NCI-H2029 treated with DMSO at 0.1 percent for 48 hours (cell line): ENCODE measurements at places on chromosomes 3 and 15.

- no peak for DNase-seq
Measured at GRCh38 chr15:57160823-57161560, 215.3 kb upstream of the CGNL1 start.

GRCh38 chr3:130728037-130728436 lies 18.6 kb downstream of the PIK3R4 start:
- no peak for DNase-seq

DNA sequence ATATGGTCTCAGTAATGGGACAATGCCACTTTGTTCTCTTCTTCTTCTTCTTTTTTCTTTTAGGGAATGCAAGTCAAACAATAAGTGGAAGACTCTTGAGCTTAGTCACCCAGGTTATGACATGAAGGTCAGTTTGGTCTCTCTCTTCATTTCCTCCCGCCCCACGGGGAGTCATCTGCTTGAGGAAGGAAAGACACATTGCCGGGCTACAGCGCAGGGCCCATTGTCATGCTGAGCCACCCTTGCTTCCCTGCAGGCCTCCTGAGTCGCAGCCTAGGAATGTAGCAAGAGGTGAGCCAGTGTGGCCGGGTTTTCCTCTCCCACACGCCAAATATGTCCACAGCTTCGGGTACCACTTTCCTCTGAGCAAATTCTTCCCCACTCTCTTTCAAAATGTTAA lies 47.6 kb downstream of the RAP2B start:
- no peak for DNase-seq

DNA sequence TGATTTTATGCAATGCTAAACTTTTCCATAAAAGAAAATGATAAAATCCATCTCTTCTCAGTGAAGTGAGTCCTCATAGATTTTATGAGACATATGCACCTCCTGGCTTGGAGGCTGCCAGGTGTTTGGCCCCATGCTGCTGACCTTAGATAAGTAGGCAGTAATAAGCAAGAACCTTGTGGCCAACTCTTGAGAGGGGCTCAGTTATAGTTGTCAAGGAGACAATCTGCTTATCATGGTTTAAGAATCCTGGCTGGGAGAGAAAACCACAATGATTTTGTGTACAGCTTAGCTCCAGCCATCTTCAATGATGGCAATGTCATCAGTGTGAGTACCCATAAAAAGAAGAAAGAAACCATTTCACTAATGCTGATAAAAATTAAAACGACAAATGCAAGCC lies 252.1 kb downstream of the CPNE4 start:
- no peak for DNase-seq

- no peak for DNase-seq
Measured at GRCh38 chr3:140708815-140709214, 31.0 kb downstream of the TRIM42 start.

DNA sequence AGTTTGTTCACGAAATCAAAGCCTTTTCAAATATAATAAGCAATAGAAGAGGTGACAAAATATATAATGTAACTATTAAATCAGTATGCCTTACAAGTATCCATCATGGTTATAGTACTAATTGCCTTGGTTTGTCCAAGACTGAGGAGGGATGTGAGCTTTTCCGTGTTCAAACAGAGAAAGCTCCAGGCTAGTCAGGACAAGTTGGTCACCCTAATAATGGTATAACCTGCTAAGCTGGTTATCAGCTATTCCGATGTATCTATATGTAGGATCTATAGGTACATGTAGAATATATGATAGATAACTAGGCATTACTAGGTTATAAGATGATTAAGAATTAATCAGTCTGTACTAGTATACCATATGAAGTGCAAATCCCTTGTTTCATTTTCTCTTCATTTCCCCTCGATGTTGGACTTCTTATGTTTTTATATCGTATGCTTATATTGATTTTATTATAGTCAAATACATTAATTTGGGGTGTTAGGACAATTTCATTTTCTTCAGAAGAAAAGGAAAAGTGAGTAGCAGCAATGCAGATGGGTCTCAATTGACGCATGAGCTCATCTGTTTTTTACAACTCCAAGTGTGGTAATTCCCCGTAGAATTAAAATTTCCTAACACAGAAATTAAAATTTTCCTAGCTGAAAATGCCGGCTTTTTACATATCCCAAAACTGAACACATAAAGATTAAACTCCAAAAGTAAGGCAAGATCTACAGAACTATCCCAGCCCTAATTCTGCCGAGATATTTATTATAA lies 419.1 kb downstream of the TIGIT start:
- DNase-seq, result no peak

DNA sequence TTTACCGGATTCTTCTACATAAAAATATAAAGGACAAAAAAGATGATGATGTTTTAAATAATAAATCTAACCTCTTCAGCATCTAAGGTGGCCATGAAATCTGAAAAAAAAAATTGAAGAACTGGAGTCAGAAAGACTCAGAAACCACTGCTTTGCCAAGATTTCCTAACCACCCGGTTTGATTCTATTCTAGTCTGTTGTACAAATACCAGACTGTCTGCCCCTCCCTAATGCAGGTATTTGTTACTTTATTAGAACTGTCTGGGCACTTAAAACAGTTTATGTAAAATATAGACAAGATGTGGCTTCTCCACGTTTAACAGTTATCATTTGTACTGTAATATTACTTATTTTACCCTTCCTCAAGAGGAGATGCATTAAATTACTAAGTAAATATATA lies 48.8 kb downstream of the UACA start:
- DNase-seq, result no peak

- DNase-seq, result no peak
Measured at GRCh38 chr3:167146911-167147310, 233.2 kb downstream of the ZBBX start.

GRCh38 chr3:36206956-36207580 lies 173.2 kb upstream of the STAC start:
- DNase-seq, result no peak

GRCh38 chr15:71390096-71390495 lies 274.8 kb downstream of the THSD4 start:
- DNase-seq, result no peak

DNA sequence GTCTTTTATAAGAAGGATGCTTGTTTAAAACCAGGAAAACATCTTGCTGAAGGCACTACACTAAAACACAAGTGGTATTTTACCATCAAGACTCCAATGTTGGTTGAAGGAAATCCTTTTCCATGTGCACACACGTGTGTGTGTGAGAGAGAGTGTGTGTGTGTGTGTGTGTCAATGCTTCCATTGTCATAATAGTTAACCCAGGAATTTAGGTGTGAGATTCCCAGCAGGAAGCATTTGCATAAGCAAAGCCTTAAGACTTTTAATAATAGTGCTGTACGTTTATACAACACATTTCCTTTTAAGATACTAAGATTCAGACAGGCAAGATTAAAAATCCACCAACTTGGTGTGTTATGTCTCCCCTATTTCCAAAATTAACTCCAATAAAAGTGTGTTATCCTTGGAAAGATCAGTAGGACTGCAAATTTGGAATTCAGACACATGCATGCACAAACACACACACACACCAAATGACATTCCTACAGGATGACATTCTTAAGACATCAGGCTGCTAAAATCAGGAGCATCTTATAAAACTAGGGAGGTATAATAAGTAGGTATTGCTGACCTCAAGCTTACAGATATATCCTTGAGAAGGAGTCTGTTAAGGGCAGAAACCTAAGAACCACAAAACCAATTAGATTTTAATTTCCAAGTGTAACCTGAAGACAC lies 18.3 kb downstream of the LMCD1 start:
- no peak for DNase-seq

DNA sequence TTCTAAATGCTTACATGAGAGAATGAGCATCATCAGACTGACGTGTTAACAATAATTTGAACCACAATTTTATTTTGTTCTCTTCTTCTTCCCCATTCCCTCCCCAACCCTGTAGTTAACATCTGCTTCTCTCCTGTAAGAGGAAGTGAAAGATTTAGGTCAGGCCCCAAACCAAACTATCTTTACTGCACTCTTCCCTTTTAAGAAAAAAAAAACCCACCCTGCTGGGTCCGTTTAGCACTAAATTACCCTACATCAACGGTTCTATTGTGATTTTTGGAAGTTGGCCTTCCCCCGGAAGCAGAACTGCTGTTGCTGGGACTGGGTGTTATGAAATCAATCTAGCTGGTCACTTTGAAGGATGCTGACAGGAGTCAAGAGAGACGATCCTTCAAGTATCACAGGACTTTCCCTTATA lies 49.4 kb downstream of the NFKBIZ start:
- no peak for DNase-seq

DNA sequence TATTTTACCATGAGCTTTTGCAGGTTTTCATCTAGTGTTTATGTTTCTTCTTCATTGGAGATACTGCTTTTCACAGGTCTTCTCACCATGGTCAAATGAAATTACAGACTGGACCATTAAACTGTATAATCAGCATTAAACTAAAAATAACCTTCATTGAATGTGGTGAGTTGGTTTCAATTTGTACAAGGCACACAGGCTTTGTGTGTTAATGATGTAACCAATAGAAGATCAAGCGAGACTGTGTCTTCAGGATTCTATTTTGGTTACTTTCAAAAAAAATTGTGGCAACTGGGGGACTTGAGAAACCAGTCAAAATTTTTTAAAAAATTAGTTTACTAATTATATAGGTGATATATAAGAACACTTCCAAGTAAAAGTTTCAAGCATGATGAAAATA lies 54.3 kb upstream of the GCSAM start:
- DNase-seq, result no peak

DNA sequence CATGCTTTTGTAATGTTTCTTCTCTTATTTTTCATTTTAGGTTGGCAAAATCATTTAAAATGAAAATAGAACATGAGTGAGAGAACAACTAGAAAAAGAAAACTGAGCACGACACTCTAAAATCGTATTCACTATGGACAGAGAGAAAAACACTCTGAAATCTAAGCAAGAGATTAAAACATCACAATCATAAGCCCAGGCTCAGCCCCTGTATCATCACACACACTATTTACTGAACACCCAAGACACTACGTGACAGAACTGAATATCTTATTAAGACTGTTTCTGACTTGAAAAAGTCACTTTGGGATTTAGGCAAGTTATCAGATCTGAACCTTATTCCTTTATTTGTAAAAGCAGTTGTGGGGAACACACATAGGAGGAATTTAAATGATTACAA lies 82.6 kb upstream of the PLXND1 start:
- no peak for DNase-seq

GRCh38 chr3:116423945-116424344 lies 21.3 kb downstream of the LSAMP start:
- no peak for DNase-seq

- DNase-seq, result no peak
Measured at GRCh38 chr3:183158551-183159006, 4.0 kb downstream of the LAMP3 start.

DNA sequence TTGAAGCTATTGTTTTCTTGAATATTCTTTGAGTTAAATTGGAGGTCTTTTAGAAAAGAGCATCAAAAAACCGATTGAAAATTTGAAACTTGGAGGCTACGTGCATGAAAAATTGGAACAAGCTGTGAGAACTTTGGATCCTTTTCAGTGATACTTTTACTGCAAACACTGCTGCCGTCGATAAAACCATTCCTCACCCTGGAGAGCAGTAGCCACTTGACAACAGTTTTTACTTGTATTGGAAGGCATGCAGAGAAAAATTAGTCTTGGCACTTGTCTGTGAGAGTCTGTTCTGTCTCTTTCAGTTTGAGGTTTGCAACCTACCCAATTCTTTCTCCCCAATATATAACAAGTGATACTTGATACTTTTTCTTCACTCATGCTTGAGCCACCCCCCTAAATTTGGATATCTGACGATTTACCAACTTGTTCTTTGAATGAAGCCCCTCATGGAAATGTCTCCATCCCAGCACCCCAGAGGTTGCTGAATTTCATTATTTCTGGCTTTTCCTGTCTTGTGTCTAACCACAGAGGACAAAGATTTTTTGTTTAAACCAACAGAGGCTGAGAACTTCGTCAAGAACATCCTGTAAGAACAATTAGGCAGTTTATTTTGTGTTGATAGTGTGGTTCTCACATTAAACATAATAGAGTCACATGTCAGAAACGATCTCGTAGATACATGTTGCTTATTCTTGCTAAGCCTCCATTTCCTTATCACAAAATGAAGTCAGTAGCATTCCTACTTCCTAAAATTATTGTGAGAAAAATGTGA lies 307.3 kb upstream of the PLSCR5 start:
- DNase-seq, result no peak

DNA sequence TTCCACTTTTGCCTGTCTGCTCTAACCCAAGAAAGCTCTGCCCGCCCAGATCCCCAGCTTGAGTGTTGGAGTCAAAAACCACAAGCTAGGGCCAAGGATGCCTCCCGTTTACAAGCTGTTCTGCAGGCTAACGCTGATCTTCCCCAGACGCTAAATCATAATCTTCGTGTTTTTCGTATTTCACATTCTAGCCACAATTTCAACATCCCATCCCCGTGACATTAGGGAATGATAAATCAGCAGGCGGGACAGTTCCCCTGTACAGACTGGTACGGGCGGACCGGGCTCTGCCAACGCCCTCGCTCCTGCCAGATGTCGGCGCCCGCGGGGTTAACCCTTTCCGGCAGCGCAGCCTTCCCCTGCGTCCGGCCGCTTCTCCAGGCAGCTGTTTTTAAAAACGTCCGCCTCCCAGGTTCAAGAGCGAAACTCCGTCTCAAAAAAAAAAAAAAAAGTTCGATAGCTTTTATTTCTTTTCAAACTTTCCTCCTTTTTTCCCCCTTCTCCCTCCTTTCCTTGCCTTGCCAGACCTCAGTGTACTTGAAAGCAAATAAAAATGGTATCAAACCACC lies 81.0 kb upstream of the BNC1 start:
- no peak for DNase-seq

GRCh38 chr15:63156755-63157117 lies 541 bp downstream of the RPS27L start:
- no peak for DNase-seq

DNA sequence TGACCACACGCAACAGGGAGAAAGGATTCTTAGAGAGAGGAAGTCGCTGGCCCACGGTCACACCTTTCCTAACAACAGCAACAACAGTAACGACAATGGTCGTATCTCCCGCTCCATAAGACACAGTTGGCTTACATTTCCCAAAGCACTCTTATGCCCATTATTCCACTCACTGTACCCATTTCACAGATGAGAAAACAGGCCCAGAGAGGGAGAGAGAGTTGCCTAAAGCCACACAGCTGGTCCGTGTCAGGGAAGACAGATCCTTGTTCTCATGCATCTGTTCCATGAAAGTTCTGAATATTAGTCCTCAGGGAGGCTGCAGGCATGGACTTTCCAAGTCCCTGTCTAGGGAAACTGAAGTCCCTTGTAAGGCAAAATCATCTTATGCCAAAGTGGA lies 42.0 kb upstream of the ATP2B2 start:
- no peak for DNase-seq

GRCh38 chr15:45117308-45118130 lies 3.4 kb downstream of the DUOXA2 start:
- DNase-seq, result no peak

GRCh38 chr3:9669720-9670432 lies 20.6 kb downstream of the MTMR14 start:
- no peak for DNase-seq

DNA sequence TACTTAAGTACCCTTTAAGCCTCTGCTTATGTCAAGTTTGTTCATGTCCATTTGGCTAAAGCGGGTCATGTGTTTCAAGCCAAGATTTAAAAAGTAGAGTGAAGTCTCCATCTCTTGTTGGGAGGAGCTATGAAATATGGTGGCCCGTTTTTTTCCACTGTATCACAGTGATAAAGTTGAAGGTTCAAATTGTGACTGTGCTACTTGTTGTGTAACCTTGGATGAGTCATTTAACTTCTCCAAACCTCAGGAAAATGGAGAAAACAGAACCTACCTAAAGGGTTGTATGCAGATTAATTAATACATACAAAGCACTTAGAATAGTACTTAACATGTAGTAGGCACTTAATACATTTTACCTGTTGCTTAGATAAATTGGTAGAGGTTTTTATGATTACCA lies 43.4 kb downstream of the SNAPC5 start:
- DNase-seq, result no peak
